Non-pigmented ciliary epithelial cell (primary cell): ENCODE measurements at places on chromosomes 7 and 10.

DNA sequence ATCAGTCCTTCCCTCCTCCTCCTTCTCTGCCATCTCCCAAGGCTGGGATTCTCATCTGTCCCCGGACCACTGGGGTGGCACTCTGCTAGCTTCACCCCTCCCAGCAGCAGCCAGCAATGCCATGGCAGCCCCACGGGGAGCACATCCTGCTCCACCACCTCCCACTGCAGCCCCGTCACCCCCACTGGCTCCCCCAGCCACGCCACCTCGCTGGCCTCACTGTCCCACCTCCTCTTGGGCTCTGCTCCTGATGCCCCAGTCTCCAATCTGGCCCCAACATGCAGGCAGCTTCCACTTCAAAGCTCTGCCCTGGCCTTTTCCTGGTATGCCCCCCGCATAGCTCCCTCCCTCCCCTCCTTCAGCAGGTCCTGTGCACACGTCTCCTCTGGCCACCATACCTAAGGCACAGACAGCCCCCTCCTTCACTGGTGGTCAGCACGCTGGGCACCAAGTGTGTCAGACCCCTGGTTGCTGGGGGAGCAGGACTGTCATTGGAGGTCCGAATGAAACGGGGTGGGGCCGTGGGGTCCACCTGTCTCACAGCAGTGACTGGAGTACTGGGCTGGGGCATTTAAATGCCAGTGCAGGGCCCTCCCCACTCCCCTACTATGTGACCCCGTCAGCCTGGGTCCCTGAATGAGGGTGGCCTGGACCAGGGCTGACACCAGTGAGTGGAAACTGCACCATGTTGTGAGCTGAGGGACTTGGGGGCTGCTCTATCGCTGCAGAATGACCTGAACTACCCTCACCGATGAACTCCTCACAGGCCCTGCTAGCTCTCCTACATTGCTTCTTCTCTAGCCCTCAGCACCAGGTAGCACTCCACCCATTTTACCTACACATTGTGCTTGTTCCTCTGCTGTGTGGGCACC, 38.7 kb downstream of the RASGEF1A start:
- DNase-seq = no peak

GRCh38 chr7:92504563-92504962, 23.8 kb downstream of the PEX1 start:
- DNase-seq = no peak

DNA sequence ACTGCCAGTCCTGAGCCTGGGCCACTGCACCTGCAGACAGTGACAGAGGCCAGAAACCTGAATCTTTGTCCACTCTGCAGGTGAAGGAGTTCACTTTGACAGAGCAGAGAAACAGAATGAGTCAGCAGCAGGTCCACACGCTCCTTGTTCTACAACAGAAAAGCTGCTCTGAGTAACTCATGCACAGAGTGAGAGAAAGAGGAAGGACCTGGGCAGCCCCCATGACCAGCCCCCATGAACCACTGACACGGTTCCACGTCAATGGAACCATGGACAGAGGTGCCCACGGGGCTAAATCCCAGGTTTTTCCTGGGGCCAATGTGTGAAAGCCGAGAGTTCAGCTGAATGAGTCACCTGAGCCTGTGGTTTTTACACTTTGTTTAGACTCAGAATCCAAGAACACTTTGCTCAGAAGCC, 40.8 kb upstream of the CTBP2 start:
- DNase-seq = peak; percentile 26

GRCh38 chr7:43753271-43753810, 5.1 kb upstream of the BLVRA start:
- no peak for DNase-seq

- no peak for DNase-seq
Measured at GRCh38 chr10:72690071-72690755, 1.7 kb upstream of the MCU start.
